ENCODE measurements at places on chromosomes 5 and 9.
A peak's percentile ranks its signal among the peaks of the same experiment; 100 is the strongest.

GRCh38 chr9:131620764-131621520 lies 75.6 kb downstream of the PRRT1B start:
- DNase-seq: no peak

GRCh38 chr9:13939134-13939533 lies 374.8 kb downstream of the NFIB start:
- DNase-seq: no peak

- no peak for DNase-seq
These were observed 43.7 kb downstream of the RASGRF2 start for GRCh38 chr5:81003811-81004386.

DNA sequence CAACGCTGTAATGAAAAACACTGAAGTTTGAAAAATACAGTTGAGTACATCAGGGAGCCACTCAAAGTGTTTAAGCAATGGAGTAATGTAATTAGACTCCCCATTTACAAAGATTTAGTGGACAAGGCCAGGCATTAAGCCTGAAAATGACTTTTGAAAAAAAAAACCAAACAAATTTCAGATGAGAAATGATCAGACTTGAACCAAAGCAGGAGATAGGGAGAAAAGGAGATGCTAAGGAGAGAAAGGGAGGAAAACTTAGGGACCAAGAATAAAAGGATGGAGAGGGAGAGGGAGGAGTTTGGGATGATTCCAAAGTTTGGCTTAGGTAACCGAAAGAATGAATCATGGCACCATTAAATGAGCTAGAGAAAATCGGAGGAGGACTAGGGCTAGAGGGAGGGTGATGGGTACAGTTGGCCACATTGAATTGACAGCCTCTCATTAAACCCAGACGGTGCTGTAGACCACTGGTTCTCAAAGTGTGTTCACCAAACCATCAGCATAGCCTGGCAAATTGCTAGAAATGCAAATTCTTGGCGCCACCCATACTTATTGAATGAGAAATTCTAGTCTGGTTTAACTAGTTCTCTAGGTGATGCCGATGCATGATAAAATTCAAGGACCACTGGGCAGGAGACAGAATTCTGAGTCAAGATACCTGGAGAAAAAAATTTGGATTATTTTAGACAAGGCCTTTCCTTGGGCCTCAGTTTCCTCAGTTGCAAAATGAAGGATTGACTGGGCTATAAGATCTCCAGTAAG lies 6.2 kb upstream of the CPEB4 start:
- no peak for DNase-seq

DNA sequence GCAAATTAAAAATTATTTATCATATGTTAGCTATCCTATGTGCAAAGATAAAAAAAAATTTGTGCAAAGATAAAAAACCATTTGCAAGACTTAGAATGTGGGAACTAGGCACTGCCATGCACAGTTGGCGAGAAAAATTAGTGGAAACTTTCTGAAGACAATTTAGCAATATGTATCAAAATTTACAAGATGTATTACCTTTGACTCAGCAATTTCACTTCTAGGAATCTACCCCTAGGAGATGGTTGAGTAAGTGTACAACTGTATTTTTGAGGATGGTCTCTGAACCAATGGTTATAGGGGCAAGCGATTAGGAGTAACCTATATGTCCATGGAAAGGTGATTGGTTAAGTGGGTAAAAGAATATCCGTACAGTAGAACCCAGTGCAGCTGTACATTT lies 88.9 kb downstream of the FGF1 start:
- no peak for DNase-seq

DNA sequence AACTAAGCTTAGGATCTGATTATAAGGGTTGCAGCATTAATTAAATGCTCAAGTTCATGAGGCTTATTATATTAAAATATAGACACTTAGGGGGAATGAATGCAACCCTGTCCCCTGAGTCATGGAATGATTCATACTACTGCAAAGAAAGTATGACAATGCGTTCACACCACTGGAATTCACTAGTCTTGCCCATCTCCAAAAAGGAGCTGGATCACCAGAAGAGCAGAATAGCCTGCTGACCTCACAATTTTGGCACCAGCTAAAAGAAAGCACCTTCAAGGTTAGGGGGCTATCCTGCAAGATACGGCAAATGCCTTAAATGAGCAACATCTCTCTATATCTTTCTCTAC lies 32.0 kb upstream of the TMED7 start:
- DNase-seq: no peak

DNA sequence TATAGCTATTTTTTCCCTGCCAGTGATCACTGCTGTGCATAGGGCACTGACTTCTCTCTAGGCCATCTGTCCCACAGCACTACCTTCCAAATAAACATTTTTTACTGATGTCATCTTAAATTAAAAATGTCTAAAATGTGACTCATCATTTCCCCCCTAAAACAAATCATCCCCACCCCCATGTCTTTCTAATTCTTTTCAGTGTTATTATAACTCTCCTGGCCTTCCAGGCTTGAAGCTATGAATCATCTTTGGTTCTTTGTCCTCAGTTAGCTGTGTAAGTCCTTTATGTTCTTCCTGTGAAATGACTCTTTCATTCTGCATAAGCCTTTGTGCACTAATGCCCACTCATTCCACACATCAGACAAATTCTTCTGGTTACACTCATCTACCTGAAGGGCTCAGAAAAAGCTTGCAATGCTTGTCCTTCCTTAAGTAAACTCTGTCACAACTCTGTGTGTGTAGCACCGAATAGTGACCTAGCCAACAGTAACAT lies 78.1 kb downstream of the CFAP95 start:
- DNase-seq: no peak

GRCh38 chr5:8700671-8701070 lies 831.7 kb downstream of the MTRR start:
- DNase-seq: no peak

DNA sequence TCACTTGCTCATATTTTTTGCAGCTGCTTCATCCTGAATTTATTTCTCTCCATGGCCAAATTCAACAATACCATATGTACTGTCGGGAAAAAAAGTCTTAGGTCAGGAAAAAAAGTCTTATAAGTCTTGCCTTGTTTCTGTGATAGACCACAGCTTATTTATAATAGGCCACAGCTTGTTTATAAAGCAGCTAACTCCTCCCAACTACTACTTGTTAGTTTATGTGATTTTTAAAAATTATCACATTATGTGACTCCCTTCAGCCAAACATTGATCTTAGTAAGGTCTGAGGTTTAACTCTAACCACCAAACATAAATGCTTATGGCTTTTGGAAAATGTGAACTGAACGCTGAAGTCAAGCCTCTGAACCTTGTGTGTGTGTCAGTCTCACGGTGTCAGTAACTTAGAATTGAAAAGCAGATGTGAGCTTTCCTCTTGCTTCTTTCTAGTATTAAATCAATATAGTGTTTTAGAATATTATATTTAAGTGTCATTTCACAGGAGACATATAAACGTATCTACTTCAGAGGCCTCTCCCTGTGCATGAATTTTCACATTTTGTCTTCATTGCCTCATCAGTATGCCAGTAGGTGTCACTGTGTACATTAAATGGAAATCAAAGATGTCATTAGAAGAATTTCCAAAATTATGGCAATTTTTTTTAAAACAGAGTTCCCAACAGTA lies 51.3 kb downstream of the SNX24 start:
- no peak for DNase-seq

DNA sequence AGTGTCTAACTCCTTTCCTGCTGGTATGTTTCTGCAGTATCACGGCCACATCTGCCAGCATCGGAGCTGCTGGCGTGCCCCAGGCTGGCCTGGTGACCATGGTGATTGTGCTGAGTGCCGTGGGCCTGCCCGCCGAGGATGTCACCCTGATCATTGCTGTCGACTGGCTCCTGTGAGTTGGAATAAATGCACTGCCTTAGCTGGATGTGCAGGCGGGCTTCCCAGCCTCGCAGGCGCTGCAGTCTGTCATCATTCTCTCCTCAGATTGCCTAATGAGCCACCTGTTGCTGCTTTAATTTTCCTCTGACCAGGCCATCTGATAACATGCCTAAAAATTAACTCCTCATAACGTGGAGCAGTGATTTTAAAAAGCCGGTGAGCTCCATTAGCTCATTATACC lies 79.1 kb upstream of the PLPP6 start:
- no peak for DNase-seq

DNA sequence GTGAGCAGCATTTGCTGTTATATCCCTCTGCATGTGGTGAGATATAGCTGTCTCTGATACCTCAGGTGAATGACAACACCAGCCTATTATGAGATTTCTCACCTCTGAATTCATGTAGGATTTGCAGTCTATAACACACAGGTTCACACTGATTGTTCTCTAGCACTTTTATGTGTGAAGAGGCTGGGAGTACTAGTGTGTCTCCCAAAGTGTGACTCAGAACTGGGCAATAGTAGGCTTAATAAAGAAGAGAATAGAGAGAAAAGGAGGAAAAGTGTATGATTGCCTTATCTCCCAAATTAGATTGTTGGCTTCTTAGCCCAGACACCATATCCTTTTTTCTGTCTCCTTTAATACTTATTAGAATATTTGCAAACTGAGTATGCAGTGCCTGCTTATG lies 232.0 kb downstream of the PJA2 start:
- DNase-seq: no peak

- no peak for DNase-seq
These were observed 138.4 kb upstream of the DMRTA1 start for GRCh38 chr9:22308177-22308576.

DNA sequence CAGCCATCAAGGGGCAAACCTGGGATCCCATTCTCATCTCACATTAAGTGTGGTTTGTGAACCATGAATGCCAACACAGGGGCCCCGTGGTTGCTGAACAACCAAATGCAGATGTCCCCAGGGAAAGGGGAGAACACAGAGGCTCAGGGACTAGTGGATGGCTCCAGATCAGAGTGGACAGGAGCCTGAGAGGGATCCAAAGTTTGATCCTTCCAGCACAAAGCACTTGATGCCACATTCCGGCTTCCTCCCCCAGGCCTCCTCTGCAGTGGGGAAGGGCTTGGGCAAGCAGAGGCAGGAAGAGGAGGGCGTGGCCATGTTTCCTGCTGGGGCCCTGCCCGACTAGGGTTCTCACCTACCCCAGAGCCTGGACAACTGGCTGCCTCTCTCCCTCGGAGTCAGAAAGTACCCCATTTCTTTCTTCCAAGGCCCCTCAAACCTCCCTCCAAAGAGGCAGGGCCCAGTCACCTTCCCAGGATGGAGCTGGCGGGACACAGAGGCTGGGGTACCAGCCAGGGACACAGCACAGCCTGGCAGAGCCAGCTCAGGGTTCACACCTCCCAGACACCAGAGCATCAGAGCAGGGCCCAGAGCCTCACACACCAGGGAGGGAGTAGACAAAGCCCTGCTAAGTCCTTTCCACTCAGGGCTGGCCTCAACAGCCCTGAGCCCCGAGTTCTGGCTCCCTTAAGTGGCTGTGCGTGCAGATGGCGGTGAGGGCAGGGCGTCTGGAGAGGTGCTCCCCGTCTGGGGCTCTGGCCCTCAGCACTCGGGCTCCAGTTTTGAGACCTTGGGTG lies 4.3 kb upstream of the RNF44 start:
- DNase-seq: peak; percentile 85

DNA sequence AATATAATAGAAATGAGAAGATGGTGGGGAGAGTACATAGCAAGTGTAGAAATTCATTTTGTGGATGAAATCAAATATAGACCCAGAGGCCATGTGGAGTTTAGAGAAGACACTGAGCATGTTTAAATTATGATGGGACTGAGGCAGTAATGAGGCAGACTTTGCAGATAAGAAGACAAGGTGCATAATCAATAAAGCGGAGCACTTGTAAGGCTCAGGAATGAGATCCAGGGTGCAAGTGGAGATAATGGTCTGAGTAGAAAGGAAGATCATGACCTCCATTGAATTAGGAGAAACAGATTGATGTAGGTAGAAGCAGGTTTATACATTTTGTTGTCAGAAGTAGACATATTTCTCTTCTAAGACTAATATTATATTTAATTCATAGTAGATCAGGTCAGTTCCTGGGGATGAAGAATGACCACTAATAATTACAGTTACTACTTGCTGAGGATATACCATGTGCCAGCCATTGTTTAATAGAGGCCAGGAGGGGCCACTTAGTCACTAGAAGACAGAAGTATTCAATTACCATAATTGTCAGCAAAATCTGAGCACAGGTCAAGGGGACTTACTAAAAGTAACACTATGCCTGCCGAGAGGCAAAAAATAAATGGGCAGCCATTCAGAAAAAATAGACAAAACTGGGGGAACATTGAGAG lies 479.8 kb downstream of the DNAH5 start:
- no peak for DNase-seq

DNA sequence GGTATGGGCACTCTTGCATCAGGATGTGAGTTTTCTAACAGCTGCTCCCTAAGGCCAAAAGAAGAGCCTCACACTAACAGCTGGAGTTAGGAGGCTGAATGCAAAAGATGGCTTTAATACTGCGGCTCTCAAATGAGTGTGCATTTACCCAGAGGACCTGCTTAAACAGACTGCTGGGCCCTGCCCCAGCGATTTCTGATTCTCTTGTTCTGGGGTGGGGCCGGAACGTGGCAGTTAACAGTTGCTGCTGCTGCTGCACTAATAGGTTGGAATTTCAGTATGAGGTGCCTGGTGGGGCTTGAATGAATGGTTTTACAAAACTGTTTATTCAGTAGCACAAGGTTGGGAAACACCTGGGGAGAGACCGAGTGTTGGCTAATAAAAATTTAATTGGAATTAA lies 26.1 kb downstream of the HMGCR start:
- DNase-seq: no peak

DNA sequence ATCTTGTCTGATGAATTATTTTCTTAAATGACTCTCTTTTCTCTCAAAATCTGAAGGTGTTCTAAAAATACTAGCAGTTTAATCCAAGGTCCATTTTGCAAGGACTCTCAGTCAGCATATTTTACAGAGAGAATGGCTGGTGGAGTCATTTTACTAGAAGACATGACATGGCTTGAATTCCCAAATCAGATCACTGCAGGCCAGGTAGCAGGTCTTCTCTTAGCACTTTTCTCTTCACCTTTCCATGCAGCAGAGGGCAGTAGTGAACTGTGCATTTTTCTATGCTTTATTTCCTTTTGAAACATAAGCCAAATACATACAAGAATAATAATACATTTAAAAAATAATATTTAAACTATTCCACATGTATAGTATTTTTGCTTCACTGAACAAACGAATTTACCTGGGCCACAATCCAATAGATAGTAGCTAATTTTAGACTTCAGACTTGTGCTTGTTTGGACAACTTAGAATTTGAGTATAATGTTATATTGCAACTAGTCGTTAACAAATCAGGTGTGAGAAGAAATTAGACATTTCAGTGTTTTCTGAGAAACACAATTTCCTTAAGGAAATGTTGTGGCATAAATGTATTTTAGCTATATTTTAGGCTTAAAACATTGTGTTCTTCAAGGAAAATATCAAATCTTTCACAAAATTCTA lies 289.4 kb upstream of the DAB2 start:
- DNase-seq: no peak

DNA sequence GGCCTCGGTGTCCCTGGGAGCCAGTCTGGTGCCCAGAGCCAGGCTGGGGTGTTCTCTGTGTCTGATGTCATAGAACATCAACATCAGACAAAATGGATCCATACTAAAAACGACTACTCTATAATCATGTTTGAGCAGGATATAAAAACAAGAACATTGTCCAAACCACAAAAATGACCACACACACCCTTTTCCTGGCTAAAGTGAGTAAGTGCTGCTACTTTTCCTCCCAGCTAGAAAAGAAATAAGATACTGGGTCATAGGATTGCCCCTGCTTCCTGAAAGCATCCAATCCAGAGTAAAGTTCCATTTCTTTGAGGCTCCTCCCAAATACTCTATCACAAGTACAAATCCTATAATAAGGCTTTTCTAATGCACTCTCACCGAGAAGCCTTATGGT lies 19.7 kb upstream of the TRAF1 start:
- no peak for DNase-seq

GRCh38 chr9:126147936-126148870 lies 178.4 kb upstream of the MVB12B start:
- no peak for DNase-seq
